ENCODE measurements at places on chromosomes 6 and 20. TPM values are rescaled to one million over a fixed set of nuclear protein-coding genes. Genes with fewer than 3 reads are reported as not detected.

DNA sequence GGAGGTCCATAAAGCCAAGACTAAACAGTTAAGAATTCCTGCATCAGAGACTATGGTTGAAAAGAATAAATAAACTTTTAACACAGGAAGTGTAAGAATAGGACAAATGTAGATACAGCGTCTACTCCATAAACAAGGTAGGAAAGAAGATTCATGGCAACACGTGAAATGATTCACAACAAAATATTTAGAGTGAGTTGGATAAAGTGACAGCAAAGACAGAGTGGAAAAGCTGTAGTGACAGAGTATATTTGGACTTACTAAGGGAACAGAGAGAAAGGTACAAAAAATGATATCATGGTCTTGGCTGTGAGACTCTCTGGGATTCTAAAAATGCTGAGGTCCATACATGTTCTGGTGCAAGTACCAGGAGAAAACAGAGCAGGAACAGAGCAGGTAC, 21.9 kb upstream of the KIAA0408 start:
- no peak for DNase-seq

DNA sequence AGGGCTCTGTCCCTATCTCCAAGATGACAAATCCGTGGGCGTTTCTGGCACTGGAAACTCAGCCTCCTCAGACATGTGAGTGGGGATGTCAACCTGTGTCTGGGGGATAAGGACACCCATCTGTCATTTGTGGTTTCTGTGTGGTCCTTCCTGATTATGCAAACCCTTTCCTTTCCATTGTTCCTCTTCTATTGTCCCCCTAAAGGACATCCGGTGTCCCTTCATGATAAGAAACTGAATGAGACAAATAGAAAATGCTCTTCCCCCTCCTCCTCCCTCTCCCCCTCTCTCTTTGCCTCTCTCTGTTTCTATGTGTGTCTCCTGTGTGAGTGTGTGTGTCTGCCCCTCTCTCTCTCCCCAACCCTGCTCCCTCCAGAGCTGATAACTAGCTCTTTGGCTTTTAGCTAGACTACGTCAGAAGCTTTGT, 11.5 kb upstream of the GLP1R start:
- no peak for DNase-seq

DNA sequence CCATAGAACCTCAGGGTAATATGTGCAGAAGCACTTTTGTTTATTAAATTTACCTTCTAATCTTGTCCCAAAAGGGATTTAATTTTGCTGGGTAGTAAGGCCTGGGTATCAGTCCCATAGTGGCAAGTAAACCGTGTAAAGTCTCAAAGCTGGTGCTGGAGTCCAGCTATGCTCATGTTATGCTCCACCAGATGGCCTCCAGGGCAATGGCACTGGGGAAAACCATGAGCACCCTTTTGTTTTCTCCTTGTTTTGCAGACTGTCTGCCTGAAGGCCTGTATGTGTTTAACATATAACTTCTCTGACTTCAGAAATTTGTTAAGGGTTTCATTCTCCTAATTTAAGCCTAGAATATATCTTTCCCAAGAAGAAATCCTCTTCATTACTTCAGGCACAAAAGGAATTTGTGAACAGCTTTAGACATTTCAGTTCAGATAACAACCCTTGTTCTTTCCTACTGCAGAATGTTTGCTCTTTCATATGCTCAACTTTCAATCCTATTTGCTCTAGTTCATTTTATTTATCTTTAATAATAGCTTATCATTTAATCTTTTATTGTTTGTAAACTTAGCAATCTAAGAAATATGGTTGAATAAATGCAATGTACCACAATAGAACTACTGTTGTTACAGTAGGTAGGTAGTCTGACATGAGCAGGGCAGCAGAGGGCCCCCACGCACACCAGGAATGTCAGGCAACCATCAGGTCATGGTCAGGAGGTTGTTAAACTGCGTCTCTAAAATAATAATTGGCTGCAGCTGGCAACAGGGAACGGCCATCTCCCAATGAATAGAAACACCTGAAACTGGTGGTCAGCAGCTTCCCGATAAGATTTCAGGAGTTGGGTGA, 162.8 kb downstream of the TENT5A start:
- DNase-seq, result no peak

- no peak for DNase-seq
Measured at GRCh38 chr6:43509142-43509983, 783 bp downstream of the LRRC73 start.

The STMND1 gene
- not detected for total RNA-seq

The FAM209B gene
- total RNA-seq, result 0.44 TPM

- DNase-seq, result no peak
Measured at GRCh38 chr6:44446626-44447300, 59.3 kb downstream of the CDC5L start.

- DNase-seq, result no peak
Measured at GRCh38 chr6:4632421-4632820, 143.8 kb upstream of the CDYL start.

The MPC1 gene
- 55.0 TPM for total RNA-seq

DNA sequence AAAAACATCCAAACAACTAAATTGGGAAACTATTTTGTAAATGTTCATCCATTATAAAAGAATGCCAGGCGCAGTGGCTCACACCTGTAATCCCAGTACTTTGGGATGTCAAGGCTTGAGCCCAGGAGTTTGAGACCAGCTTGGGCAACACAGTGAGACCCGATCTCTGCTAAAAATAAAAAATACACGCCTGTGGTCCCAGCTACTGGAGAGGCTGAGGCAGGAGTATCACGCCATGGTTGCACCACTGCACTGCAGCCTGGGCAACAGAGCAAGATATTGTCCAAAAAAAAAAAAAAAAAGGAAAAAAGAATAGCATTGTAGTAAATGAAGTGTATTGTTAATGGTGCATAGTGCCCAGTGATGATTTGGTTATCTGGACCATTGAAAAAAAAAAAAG, 38.7 kb downstream of the FKBP5 start:
- DNase-seq, result no peak

DNA sequence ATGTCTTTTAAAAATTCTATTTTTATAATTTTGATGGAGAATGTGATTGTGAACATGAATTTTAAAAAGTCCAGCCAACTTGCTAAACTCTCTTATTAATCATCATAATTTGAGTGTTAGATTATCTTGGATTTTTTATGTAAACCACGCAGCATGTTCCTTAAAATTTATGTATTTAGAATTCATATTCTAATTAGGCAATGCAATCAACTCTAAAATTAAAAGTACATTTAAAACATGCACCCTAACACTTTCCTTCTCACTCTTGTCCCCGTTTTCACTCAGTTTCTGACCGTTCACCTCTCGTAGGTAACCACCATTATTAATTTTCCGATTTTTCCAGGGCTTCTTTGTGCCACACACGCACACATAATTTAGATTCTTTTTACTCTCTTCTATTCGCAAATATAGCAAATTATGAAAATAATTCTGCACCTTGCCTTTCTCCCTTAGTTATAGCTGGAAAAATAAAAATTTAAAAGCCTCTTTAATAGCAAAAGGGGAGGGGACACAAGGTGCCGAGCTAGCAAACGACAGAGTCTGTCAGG, 329 bp upstream of the ZKSCAN3 start:
- DNase-seq, result no peak

DNA sequence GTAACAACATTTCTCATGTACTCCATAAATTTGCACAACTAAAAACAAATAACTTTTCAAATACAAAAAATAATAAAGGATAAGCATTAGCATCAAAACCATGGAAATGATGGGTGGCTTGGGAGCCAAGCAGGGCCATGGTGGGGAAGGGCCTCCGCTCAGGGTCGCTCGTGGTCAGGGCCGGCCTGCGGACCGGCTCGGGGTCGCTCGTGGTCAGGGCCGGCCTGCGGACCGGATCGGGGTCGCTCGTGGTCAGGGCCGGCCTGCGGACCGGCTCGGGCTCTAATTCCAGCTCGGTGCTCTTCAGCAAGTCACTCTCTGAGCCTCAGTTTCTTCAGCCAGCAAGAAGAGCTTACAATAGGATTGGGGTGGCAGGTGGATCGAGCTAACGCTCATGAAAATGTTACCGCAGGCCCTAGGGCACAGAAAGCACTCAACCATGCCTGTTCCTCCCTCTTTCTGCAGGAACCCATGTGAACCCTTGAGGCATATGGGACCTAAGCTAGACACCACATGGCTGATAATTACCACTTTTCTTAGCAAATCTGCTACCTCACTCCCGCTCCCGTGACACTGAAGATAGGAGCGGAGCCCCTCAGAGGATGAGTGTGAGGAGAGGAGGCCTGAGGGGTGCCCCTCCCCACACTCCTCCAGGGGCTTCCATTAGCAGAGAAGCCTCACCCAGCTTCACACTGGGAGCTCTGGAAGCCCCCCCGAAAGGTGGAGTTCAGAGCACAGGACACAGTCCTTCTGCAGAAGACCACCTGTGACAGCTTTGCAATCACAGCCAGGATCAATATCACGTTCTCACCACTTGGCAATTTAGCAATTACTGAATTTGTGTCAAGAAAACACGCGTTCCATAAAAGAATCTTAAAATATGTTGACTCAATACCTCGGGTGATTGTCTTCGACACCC, 103.0 kb downstream of the PSMB1 start:
- no peak for DNase-seq

DNA sequence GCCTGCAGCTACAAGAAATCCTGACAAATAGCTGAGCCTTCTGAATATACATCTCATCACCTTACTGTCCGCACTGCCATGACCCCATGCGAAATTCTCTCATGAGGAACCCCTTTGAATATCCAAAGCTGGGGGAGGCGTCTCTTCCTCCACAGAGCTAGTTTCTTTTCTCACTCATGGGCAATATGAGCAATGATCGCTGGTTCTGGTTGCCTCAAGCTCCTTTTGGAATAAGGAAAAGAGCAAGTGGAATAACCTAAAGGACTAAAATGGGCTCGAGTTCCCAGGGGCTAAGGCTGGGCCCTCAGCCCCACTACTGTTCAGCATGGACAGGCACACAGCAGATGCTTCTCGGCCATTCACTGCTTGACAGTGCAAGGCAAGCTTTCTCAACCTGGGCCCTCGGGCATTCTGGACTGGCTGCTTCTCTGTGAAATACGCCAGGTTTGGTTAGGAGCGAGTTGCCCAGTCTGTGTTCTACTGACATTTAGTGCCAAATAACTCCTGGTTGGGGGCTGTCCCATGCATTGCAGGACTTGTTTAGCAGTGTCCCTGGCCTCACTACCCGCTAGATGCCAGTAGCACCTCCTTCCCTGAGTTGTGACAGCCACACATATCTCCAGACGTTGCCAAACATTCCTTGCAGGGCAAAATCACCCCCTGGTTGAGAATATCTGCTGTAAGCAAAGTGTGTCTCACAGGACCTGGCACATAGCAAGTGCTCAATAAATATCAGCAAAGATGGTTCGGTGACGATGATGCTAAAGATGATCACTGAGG, 156.8 kb downstream of the CEBPB start:
- no peak for DNase-seq

DNA sequence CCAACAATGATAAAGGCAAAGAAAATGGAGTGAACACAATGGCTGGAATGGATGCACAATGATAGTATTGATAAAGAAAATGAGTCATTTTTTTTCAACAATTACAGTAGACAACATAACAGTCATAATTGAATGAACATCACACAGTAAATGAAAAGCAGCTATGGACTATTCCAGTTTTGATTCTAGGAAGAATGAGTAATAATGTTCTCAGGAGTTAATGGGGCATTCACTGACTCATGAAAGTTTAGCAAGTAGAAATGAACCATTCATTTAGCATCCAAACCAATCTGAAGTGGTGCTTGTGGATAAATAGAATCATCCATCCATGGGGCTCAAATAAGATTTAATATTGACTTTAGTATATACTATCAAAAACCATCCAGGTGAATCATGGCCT, 1029.5 kb upstream of the GJE1 start:
- DNase-seq, result no peak

The CPNE5 gene
- total RNA-seq, result 39.1 TPM

GRCh38 chr6:13250703-13251102, 77.6 kb downstream of the TBC1D7 start:
- DNase-seq, result no peak

DNA sequence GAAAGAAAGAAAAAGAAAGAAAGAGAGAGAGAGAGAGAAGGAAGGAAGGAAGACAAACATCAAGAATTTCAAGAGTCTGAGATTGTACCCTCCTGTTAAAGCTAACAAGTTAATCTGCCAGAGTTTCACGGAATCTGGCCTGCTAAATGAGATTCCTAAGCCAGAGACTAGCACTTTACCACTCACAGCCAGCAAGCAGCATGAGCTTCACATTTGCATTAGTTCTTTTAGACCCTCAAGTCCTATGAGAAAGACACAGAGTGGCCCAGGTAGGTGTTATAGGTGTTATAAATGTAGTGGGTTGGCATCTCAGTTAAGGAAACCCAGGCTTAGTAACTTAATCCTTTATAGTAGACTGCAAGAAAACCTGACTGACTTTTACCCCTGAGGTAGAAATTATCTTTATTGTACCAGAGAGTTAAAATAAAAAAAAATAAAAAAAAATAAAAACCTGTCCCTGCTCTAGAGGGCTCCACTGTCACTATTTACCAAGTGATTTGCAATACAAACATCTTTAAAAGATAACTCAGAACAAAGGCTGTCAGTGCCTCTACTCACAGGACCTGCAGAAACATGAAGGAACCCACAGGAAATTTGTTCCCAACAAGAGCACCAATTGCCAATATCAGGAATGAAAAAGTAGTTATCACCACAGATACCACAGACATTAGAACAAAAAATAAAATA, 9.7 kb upstream of the IBTK start:
- DNase-seq, result no peak

The MATN4 gene
- total RNA-seq, result not detected

The CLPSL2 gene
- total RNA-seq, result 1.3 TPM

The BMP5 gene
- total RNA-seq, result not detected

The TREML1 gene
- not detected for total RNA-seq

All from GM12878 (cell line).